Lung (tissue), 17 donors: ENCODE measurements at places on chromosomes 1 and 21. TPM values are rescaled to one million over a fixed set of nuclear protein-coding genes. Genes with fewer than 3 reads are reported as not detected.

LYPD8 gene
- total RNA-seq: not detected

DNA sequence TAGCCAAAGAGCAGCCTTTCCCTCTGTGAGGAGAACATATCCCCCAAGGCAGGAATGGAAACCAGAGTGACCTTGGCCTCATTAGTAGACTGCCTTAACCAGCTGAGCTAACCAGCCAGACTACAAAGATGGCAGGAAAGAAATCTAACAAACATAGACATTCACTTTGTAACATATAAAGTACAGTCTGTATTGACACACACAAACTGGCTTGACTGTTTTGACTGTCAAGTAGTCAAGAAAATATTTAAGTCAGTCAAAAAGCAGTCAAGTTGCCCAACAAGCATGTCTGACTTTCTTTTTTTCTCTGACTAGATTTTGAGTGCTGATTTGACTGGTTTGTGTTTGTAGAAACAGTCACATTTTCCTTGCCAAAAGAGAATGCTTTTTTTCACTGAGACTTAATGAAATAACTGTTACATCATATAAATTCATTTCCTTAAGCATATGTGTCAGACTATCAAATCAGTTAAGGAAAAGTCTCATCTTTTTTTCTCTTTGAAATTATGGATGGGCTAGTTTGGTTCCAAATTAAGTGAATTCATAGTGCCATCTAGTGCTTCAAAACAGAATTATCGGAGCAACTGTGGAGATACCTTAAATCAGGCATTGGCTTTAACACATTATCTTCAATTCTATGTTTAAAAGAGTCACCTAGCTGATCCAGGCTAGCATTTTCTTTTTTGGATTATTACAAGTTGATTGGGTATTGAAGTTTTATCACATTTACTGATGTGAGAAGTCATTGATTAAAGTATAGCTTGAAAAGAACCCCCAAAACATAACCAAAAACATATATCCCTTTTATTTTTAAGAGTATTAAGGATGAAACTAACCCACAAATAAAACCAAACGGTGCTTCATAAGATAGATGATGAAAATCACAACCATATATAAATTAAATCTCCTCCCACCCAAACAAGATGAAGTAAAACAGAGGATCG, 75.0 kb downstream of the ATP6V1G3 start:
- peak; percentile 84 for DNase-seq
- no peaks in the 10 kb centered on the region for H3K36me3 ChIP-seq
- H3K4me1 ChIP-seq: no peaks in the 10 kb centered on the region
- H3K4me3 ChIP-seq: no peak overlapping the region
- no peaks in the 10 kb centered on the region for H3K27me3 ChIP-seq

PLA2G2A gene
- 1.8 TPM for total RNA-seq

DNA sequence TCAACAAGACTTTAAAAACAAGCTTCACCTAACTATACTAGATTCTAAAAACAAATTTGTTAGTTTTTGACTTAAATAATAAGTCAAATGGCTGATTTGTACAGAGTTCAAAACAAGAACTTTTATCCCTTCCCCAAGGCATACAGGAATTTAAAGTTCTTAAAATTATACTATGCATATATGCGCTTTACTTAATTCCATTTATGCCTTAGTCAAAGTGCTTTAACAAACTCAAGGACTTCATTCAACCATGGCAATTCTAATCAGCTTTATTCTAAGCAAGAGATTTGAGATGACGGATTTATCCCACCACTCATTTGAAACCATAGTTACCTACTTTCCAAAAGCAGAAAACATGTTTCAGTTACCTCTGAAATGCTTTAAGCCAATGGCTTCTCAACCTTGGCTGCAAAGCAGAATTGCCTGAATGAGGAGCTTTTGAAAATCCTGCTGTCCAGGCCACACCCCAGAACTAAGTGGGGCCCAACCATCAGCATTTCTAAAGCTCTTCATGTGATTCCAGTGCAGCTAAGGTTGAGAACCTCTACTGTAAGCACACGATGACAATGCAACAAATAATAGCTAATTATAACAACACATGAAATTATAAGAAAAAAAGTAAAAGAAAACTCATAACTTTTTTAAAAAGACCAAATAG, 44.6 kb downstream of the TTLL7 start:
- no peak overlapping the region for H3K27ac ChIP-seq
- H3K4me3 ChIP-seq: no peak overlapping the region
- H3K4me1 ChIP-seq: no peaks in the 10 kb centered on the region
- no peaks in the 10 kb centered on the region for H3K27me3 ChIP-seq

- no peak overlapping the region for H3K4me3 ChIP-seq
- no peaks in the 10 kb centered on the region for H3K36me3 ChIP-seq
- DNase-seq: peak; percentile 12
- no peak overlapping the region for H3K27ac ChIP-seq
Observed at GRCh38 chr1:171081763-171082201, 8.9 kb upstream of the FMO3 start.

CXADR gene
- 25.2 TPM for total RNA-seq

MMEL1 gene
- 5.9 TPM for total RNA-seq

KRTAP19-3 gene
- total RNA-seq: not detected

- no peaks in the 10 kb centered on the region for H3K36me3 ChIP-seq
- no peaks in the 10 kb centered on the region for H3K4me1 ChIP-seq
- no peak overlapping the region for H3K27ac ChIP-seq
Observed at GRCh38 chr1:177945943-177946650, 23.8 kb downstream of the SEC16B start.

DNA sequence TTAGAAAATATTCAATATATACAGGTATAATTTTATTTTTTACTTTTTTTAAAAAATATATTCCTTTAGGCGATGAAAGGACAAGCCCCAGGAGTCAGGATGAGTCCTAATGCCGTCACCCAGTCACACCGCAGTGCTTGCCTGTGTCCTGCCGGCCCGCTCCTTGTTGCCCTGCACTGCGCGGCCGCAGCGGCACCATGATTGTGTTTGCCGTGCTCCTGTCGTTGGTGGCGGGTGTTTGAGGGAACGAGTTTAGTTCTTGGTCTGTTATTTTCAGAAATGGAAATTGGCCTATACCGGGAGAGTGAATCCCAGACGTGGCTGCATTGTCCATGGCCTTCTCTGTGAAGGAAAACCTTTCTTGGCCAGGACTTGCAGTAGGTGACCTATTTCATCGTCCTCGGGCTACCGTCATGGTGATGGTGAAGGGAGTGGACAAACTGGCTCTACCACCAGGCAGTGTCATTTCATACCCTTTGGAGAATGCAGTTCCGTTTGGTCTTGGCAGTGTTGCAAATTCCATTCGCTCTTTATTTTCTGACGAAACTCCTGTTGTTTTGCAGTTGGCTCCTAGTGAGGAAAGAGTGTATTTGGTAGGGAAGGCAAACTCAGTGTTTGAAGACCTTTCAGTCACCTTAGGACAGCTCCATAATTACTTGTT, 45.9 kb upstream of the CRB1 start:
- H3K4me1 ChIP-seq: peaks cover 3% of the 10 kb centered on the region
- no peak overlapping the region for H3K27ac ChIP-seq
- no peak for DNase-seq

GRCh38 chr1:36988741-36989193, 45.5 kb downstream of the GRIK3 start:
- H3K27me3 ChIP-seq: peaks cover 11% of the 10 kb centered on the region
- DNase-seq: no peak
- peaks cover 6% of the 10 kb centered on the region for H3K4me1 ChIP-seq
- no peak overlapping the region for H3K27ac ChIP-seq
